ENCODE measurements at places on chromosomes 4 and X.

DNA sequence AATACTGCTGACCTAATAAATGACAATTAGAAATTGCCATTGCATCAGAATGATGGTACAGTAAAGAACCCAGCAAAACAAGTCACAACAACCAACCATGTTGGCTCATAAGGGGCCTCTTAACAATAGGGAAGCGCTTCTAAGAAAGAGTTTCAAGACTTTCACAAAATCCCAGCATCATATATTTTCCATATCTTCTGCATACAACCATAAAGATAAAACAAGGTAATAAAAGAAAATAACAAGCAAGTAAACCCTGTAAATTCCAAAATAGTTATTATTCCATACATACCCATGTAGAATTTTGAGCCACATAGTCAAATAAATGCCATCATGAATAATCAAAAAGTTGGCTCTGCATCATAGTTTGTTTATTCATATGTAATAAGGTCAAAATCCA, 8.2 kb downstream of the SLC10A7 start:
- no peak for DNase-seq

GRCh38 chrX:154748712-154749339, 2.1 kb downstream of the GAB3 start:
- no peak for DNase-seq

DNA sequence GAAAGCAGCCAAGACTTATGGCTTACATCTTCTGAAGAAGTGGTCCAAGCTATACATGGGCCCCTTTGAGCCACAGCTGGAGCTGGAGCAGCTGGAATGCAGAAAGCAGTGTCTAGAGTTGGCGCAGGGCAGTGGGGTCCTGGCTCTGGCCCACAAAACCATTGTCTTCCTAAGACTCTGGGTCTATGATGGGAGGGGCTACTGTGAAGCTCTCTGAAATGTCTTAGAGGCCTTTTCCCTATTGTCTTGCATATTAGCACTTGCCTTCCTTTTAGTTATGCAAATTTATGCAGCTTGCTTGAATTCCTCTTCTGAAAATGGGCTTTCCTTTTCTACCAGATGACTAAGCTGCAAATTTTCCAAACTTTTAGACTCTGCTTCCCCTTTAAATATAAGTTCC, 15.3 kb downstream of the NPY1R start:
- DNase-seq: no peak

GRCh38 chrX:69605521-69605920, 10.4 kb upstream of the EDA start:
- DNase-seq: no peak

DNA sequence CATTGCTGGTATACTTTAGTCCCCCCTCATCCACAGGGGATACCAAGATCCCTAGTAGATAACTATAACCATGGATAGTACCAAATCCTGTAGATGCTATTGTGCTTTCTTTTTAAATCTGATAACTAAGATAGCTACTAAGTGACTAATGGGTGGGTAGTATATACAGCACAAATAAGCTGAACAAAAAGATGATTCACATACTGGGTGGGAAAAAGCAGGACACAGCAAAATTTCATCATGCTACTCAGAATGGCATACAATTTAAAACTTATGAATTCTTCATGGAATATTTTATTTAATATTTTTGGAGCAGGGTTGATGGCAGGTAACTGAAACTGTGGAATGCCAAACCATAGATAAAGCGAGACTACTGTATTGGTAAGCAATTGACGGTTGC, 161.6 kb downstream of the IL15 start:
- DNase-seq: no peak

All from hypothalamus (tissue), 51 donors.